ENCODE measurements at places on chromosomes 4 and X.

- no peak for DNase-seq
Measured at GRCh38 chrX:140180585-140180984, 215.3 kb upstream of the CXorf66 start.

GRCh38 chr4:42350611-42351182, 46.6 kb upstream of the SHISA3 start:
- no peak for DNase-seq

DNA sequence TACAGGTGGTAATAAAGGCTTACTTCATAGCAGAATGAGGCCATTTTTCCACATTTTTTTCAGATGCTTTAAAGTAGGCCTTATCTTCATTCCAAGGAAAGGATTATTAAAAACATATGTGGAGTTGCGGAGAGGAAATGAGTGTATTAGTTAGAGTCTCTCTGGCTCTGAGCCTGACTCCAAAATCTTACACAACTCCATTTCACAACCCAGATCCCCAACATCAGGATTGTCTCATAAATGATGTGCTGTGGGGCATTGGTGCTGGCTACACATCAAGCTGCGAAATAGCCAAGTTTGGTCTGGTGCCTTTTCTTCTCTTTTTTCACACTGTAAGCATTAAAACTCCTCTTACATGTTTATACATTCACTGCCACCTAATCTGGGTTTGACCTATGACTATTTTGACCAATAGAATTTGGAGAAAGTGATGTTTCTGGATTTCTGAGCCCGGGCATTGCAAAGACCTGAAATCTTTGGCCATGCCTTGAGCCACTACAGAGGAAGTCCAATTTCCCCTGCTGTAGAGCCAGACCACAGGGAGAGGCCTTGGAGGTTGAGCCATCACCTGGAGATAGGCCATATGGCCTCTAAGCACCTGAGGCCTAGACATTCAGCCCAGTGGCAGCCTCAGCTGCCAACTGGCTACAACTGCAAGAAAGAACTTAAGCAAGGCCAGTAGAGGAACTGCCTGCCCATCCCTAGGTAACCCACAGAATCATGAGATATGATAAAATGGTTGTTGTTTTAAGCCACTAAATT, 16.7 kb upstream of the SOD3 start:
- DNase-seq = no peak

GRCh38 chr4:3250956-3251690, 2.2 kb downstream of the MSANTD1 start:
- peak; percentile 46 for DNase-seq

GRCh38 chr4:141132072-141132708, 1.1 kb downstream of the RNF150 start:
- DNase-seq = no peak

GRCh38 chrX:40571600-40571999, 9.2 kb upstream of the ATP6AP2 start:
- DNase-seq = no peak

DNA sequence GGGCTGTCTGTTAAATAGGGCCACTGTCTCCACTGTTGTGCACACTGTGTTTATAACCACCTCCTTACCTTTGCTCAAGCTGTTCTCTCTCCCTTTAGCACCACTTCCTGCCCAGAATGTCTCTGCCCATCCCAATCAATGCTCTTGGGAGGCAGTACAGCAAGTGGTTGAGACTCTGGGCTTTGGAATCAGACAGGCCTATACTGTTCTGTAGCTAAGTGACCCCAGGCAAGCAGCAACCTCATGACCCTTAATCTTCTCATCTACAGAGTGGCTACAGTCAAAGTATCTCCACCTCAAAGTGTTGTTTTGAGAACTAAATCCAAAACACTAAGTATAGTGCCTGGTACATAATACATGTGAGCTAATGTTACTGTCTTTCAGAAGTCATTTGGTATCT, 3.8 kb upstream of the TXK start:
- DNase-seq = peak; percentile 11

DNA sequence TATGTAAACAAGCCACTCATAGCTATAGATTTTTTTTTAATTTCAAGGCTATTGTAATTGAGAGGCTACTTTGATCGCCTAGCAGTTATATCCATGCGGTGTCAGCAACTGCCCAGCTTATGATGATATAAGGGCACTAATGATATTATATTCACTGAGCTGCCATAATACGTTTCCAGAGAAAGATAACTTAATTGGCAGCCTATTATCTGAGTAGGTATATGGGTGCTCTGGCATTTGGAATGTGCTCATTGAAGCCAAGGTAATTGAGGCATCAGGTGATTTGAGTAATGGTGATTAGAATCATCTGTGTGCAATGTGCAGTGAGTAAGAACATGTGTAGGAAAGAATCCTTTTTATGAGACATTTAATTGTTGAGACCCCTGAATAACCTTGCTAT, 490.0 kb downstream of the CENPC start:
- no peak for DNase-seq

DNA sequence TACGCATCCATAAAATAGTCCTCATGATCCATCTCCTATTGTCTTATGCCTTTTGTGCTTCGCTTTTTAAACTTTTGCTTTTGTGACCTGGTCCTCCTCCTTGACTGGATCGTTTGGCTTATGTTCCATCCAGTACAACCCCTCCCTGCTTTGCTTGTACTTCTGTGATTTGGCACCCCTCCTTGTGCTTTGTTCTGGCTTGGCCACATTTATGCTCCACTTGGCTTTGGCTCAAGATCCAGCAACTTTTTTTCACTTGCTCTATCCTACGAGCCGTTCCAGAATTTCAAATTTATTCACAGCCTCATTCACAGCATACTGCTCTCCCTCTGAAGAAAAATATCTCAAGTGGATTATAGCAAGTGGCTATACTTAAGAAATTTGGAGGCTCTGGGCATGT, 28.0 kb upstream of the GLRA2 start:
- no peak for DNase-seq

DNA sequence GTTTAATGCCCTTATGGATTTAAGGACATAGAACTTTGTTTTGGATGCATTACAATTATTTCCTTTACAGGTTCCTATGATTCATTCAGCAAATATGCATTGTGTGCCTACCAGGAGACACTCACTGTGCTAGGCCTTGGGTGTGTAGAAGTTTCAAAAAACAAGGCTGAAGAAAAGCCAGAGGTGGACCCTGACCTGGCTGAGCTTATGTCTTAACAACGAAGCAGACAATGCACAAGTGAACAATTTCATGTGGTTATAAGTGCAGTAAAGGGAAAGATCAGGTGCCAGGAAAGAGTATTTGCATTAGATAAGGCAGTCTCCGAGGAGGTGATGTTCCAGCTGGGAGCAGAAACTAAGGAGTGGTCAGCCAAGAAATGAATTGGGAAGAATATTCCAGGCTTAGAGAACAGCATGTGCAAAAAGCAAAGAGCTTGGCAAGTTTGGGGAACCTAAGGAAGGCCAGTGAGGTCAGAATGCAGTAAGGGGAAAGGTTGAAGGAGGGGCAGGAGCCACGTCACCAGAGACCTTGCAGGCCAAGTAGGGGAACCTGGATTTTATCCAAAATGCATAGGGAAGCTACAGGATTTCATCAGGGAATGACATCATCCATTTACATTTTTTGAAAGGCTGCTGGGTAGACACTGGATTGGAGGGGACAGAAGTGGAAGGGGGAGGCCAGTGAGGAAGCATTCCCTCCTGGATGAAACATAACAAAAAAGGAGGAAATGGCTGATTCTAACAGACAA, 193.6 kb downstream of the SOWAHB start:
- DNase-seq = no peak

GRCh38 chrX:103158317-103158621, 56.6 kb upstream of the BEX4 start:
- DNase-seq = no peak

GRCh38 chr4:24853142-24853541, 57.8 kb downstream of the SOD3 start:
- DNase-seq = no peak

DNA sequence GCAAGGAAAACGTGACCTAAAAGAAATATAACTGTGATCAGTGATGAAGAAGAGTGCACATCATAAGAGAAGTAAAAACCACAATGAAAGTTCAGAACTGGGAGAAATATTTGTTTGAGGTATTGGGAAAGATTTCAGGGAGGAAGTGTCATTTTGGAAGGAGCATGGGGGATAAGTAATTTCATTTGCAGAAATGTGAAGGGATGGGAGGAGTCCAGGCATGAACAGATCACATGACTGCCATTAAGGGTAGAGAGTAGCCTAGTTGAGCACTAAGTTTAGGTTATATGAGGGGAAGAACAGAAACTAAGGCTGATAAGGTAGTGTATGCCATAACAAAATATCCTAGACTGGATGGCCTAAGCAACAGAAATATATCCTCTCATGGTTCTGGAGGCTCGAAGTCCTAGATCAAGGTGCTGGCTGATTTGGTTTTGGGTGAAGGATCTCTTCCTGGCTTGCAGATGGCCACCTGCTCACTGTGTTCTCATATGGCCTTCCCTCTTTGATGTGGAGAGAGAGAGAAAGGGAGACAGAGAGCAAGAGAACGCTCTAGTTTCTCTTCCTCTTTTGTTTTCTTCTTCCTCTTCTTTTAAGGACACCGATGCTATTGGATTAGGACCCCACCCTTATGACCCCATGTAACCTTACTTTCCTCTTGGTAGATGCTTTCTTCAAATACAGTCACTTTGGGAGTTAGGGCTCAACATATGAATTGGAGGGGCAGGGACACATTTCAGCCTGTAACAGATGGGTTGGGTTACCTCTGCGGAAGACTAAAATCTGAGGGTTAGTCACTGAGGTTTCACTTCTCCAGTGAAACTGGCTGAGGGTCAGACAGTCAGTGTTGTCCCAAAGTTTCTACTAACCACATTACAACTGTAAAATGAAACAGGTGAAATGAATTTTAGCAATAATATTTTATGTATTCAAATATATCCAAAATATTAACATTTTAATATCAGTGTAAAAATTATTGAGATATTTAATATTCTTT, 77.9 kb downstream of the EGF start:
- no peak for DNase-seq

DNA sequence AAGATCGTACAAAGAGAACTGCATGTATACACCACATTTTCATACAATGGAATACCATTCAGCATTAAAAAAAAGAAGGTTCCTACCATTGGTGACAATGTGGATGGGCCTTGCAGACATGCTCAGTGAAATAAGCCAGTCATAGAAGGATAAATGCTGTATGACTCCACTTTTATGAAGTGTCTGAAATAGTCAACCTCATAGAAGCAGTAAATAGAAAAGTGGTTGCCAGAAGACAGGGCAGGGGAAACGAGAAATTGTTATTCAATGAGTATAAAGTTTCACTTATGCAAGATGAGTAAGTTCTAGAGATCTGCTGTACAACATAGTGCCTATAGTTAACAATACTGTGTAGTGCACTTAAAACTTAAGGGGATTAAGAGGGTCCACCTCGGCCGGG, 257.5 kb upstream of the FTHL17 start:
- DNase-seq = no peak

DNA sequence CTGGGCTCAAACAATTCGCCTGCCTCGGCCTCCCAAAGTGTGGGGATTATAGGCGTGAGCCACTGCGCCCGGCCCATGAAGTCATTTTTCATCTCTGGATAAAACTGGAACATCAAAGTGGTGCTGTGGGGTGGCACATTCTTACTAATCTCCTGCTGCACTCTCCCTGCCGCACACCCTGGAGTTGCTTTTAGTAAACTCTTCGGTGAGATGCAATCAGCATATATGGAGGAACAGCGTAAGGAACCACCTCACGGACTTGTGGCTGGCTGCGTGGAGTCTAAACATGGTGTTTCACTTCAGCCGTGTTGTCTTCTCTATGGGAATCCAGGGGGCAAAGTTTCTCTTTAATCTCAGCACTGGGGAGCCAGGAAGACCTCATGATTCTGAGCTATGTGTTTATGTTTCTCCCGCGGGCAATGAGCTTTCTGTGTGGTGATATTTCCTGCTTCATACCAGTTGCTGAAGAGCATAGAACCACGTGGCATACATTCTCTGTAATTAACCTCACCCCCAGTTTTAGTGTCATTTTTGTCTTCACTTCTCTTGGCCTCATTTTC, 2.1 kb upstream of the RHOH start:
- peak; percentile 70 for DNase-seq

DNA sequence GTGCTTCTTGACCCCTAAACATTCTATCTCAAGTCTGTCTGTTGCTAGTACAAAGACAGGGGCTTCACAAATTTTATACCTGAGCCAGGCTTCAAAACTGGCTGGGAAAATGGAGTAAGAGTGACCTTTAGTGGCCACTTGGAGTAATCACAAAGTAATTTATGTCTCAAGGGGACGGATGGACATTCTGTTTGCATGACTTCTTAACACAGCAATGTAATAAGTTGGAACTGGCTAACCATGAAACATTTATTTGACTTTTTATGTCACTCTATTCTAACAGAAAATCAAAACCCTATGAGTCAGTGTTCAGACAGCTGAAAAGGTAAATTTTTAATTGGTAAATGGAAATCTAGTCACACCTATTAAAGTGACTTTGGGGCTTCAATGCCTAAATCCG, 600.6 kb downstream of the ANKRD50 start:
- DNase-seq = no peak

GRCh38 chr4:142222127-142222526, 585.7 kb downstream of the IL15 start:
- no peak for DNase-seq

- DNase-seq = no peak
Measured at GRCh38 chr4:145484225-145484846, 2.7 kb downstream of the SMAD1 start.

DNA sequence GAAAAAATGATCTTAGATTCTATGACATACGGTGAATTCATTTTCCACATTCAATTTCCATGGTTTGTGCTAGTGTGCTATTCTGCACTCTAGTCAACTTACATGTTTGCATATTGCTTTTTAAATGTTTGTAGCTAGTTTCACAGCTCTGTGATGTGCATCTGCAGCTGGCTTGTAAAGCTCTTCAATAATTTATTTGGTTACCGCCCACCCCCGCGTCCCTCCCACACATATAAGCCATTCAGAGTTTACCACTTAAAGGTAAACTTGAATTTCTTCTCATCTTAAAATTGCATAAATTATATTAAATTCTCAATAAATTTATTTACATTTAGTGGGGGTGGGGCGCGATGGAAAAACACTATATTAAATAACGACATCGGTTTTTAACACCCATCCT, 291 bp upstream of the NBDY start:
- DNase-seq = peak; percentile 55

DNA sequence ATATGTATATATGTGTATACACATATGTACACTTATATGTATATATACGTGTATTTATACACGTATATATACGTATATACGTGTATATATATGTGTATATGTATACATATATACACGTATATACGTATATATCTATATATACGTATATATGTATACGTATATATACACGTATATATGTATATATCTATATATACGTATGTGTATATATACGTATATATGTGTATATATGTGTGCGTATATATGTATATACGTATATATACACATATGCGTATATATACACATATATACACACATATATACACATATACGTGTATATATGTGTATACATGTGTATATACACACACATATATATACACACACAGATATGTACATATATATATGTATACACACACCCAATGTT, 348.0 kb upstream of the LCORL start:
- DNase-seq = no peak

- DNase-seq = no peak
Measured at GRCh38 chr4:145709336-145709735, 29.4 kb downstream of the C4orf51 start.
